ENCODE measurements at places on chromosomes 13 and 19. TPM values are rescaled to one million over a fixed set of nuclear protein-coding genes. Genes with fewer than 3 reads are reported as not detected.

Gene FPR2
- not detected for total RNA-seq

Gene TINCR
- total RNA-seq, result 1.2 TPM

Gene WDR87
- 0.09 TPM for total RNA-seq

GRCh38 chr19:51422053-51422448 is 4.6 kb upstream of the SIGLEC10 start:
- DNase-seq, result peak; percentile 84

DNA sequence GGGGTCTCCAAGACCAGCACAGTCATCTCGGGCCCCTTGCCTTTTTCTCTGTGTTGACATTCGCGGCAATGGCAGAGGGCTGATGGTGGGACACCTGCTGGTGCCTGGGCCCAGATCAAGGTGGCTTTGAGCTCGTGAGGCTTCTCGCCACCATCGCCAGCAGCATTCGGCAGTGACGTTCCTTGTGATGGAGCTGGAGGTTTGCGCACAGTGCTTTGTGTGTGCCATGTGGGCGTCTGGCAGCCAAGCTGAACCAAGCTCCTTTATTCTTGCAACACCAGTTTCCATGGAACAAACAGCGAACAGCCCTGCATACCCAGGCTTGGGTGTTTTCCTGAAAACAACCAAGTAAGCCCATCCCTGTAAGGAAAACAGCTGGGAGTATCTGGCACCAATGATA is 9.1 kb upstream of the TMEM255B start:
- DNase-seq, result no peak

DNA sequence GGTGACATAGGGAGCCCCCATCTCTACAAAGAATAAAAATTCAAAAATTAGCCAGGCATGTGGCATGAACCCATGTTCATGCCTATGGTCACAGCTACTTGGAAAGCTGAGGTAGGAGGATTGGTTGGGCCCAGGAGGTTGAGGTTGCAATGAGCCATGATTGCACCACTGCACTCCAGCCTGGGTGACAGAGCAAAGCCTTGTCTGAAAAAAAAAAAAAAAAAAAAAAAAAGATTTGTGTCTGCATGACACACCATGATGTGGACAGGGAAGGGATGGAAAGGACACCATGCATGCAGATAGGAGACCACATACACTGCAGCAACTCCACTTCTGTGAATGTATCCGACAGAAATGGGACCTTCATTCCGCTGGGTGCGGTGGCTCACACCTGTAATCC is 34.0 kb upstream of the HOMER3 start:
- no peak for DNase-seq

DNA sequence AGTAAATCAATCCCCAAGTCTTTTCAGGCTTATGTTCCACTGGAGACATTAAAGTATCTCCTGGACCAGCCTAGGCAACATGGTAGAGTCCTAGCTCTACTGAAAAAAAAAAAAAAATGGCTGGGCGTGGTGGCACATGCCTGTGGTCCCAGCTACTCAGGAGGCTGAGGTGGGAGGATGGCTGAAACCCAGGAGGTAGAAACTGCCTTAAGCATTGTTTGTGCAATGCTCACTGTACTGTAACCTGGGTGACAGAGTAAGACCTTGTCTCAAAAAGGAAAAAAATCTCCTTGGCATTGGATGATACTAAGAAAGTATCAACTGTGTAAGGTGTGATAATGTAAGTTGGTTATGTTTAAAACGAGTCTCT is 8.8 kb downstream of the KLK8 start:
- DNase-seq, result no peak

DNA sequence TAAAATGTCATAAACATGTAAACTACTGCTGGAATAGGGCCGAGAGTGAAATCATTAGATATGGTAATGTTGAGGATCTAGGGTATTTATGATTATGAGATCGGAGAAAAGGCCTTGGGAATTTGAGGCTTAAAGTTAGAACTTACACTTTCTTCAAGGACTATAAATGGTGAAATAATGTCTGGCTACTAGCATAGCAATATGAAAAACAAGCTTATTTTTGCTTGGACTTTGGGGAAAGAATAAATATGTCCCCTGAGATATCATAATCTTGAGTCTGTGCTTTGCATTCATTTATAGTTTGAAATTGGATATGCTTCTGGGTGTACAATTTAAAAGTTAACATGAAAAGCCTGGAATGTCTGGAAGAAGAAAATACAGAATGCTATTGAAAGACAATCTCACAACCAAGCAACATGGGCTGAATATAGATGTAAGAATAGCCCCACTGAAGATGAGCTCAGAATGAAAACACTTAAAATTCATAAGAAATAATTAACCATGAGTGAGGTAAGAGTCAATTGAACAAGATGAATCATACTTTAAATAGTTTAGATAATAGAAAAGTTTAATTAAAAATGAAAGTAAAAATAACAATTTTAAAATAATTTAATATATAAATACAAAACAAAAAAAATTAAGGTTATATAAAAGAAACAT is 1555.4 kb upstream of the MIR17HG start:
- DNase-seq, result no peak

DNA sequence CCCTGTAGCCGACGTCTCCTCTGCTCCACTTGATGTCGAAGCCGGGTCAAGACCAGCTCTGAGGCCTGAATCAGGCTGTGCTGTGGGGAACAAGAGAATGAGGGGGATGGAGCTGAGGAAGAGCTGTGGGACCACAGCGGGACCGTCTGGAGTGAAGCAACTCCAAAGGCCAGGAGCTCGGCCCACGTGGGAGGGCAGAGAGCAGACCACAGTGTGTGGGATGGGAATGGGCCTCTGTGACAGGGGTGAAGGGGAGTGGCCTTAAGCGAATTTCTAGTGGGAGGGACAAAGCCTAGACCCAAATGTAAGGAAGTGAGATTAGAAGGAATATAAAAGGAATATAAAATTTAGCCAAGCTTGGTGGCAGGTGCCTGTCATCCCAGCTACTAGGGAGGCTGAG is 3.8 kb upstream of the SLC8A2 start:
- no peak for DNase-seq

Data from OCI-LY7 (cell line).